Endodermal cell (in vitro differentiated cells): ENCODE measurements at places on chromosomes 1 and 21. TPM values are rescaled to one million over a fixed set of nuclear protein-coding genes. Genes with fewer than 3 reads are reported as not detected.
A peak's percentile ranks its signal among the peaks of the same experiment; 100 is the strongest.

DNA sequence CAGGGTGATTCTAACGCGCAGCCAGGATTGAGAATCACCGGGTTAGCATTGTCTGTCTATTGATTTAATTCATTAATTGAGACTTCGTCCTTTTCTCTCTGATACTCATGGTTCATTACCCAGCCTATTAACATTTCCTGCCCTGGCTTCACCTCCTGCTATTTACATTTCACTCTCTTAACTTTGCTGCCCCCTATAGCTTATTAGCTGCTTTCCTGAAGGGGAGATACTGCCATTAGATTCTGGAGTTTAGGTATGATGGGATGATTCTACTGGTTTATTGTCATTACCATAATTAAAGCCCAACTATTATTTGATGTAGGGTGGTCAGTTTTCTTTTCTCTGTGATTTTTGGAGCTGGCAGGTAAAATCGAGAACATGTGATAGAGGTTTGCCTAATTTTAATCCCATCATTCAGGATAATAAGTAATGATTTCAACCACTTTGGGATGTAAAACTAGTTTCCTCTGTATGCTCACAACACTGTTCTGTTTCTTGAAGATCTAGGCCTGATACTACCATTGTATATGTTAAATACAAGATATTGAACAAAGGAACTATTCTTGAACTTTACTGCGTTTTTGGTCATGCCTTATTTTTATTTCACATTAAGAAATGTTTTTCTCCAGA, 6.4 kb downstream of the PPP2R5A start:
- no peak for DNase-seq
- no peak overlapping the region for H3K27ac ChIP-seq
- H3K4me1 ChIP-seq, result peaks cover 4% of the 10 kb centered on the region

DNA sequence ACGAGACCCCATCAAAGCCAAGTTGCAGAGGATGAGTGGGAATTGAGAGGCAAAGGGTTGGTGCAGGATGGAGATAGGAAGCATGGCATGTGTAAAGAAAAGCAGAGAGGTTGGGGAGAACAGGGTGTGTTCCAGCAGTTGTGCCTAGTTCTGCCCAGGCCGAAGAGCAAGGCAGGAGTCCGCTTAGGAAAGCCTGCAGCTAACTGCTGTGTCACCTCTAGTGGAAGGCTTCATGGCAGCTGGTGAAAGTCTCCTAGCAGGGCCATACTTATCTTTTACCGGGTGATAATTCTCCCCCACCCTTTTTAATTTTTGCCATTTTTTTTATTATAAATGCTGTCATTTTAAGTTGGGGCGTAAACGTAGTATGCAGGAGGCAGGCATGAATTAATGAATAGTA, 93.6 kb downstream of the NFIA start:
- H3K36me3 ChIP-seq, result no peaks in the 10 kb centered on the region
- no peaks in the 10 kb centered on the region for H3K4me1 ChIP-seq
- no peak overlapping the region for H3K27ac ChIP-seq

The GJA4 gene
- total RNA-seq, result 8.9 to 36.6 TPM (median 9.0 TPM) in 3 replicates

DNA sequence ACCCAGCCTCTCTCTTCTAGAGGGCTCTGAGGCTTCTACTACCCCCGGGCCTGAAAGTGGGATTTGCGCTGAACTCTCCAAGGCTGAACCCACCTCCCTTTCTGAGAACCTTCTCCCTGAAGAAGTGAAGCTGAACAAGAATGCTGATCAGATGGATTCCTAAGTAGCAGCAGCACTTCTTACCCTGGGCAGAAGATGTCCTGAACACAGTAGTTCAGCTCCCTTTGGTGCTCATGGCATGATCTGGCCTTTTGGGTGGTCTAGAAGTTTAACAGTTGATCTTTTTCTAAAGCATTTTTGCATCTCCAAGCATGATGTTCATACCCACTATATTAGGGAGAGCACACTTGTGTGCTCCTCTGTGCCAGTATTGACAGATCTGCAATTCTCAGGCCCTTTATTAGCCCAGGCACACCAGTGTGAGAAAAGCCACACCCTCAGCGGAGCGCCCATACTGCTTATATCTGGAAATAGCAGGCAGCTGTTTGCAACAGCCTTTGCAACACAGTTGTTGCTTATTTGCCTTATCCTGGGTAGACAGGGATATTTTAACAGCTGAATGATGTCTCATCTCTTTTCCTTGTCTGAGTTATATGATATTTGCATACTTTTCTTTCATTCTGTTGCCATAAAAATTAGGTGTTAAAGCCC, 34.2 kb downstream of the CNN3 start:
- H3K4me3 ChIP-seq, result no peak overlapping the region
- H3K4me1 ChIP-seq, result no peaks in the 10 kb centered on the region
- peaks cover 50% of the 10 kb centered on the region for H3K36me3 ChIP-seq
- no peak for DNase-seq
- peak overlapping the region; percentile 38 for H3K27ac ChIP-seq

GRCh38 chr1:31036749-31037500, 28.6 kb downstream of the PUM1 start:
- H3K4me1 ChIP-seq, result no peaks in the 10 kb centered on the region
- H3K4me3 ChIP-seq, result no peak overlapping the region
- H3K36me3 ChIP-seq, result peaks cover 72% of the 10 kb centered on the region
- H3K27me3 ChIP-seq, result no peaks in the 10 kb centered on the region
- DNase-seq, result no peak

The CELF3 gene
- total RNA-seq, result 0.24 TPM in 1 of 3 replicates, not detected in the others

DNA sequence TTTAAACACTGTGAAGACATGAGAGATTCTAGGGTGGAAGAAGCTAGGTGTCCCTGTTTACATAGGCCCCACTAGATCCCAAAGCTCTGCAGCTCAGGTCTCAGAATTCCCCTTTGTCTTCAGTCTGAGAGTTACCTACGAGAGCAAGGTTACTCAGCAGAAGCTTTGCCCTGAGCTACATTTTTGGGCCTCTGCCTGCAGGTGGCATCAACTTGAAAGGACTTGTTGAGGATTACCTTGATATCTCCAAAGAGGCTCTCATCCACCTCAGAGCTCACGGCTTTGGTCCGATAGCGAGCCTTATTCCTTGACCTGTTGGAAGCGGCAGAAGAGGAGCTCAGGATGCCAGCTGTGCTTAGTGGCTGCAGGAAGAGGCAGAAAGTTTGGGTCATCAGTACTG, 7.0 kb downstream of the CFAP45 start:
- H3K4me1 ChIP-seq, result peaks cover 14% of the 10 kb centered on the region
- no peak overlapping the region for H3K4me3 ChIP-seq
- H3K36me3 ChIP-seq, result no peaks in the 10 kb centered on the region
- no peak overlapping the region for H3K27ac ChIP-seq

DNA sequence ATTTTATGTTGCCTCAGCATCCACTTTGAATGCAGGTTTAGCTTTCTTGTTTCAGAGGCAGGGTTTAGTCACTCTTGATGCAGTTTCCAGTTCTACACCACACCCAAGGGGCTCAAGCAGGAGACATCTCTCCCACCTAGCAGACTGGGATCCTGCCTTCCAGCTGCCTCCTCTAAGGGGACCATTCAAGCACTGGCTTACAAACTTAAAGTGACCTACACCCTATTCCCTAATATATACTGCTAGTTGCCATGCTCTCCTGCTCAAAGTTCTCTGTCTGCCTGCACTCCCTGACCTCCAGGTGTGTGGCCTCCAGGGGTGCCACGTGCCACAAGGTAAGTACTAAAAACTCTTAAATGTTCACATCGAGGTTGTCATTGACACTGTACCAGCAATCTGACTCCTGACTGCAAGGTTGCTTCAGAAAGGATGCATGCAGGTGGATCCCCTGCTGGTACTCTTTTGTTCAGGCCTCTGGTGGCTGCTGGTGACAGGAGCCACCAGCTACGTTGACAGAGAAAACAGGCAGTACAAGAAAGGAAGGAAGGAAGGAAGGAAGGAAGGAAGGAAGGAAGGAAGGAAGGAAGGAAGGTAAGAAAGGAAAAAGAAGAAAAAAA, 185.9 kb downstream of the COQ8A start:
- peak; percentile 69 for DNase-seq
- H3K27ac ChIP-seq, result no peak overlapping the region
- no peak overlapping the region for H3K4me3 ChIP-seq
- peaks cover 7% of the 10 kb centered on the region for H3K36me3 ChIP-seq

DNA sequence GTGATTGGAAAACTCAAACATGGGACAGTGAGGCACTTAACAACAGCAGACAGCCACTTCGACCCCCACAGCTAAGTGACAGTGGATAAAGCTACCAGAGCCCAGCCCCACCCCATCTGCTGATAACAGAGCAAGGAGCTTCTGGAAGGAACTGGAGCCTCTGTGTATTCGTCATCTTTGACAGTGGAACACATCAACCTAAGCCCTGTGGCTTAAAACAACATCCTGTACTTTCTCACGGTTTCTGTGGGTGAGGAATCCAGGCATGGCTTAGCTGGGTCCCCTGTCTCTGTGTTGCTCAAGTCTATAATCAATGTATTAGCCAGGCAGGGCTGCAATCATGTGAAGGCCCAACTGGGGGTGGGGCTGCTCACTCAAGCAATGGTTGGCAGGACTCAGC, 18.4 kb upstream of the SIPA1L2 start:
- no peak overlapping the region for H3K27ac ChIP-seq
- no peak for DNase-seq
- H3K4me1 ChIP-seq, result no peaks in the 10 kb centered on the region
- H3K27me3 ChIP-seq, result no peaks in the 10 kb centered on the region

DNA sequence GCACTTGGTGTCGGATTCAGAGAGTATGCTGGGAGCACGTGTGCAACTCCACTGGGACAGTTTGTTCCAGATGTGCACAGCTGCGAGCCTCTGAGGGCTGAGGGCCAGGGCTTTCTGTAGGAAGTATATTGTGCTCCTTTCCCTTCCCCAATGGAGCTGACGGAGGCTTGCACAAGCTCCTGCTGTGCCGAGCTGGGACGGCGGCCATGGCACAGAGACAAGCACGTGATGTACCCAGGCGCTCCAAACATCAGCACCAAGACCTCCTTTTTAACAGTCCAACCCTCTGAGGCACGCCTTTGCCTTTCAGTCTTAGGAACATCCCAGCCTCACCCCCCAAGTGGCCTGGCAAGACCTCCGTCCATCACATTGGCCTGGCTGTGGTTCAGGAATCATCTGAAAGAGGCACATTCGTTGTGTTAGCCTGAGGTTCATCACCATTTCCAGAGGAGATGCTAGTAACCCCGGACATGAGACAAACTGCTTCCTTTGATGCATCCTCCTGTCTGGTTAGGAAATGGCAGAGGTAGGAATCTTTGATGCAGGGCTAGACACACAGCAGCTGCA, 339.2 kb upstream of the KAZN start:
- H3K4me1 ChIP-seq, result no peaks in the 10 kb centered on the region
- H3K36me3 ChIP-seq, result no peaks in the 10 kb centered on the region
- DNase-seq, result no peak
- H3K27ac ChIP-seq, result no peak overlapping the region
- no peaks in the 10 kb centered on the region for H3K27me3 ChIP-seq
- H3K4me3 ChIP-seq, result no peak overlapping the region

GRCh38 chr1:199859491-199859933, 168.0 kb upstream of the NR5A2 start:
- DNase-seq, result no peak
- peaks cover 3% of the 10 kb centered on the region for H3K4me1 ChIP-seq
- H3K4me3 ChIP-seq, result no peak overlapping the region

GRCh38 chr1:81304187-81304586, 496.5 kb upstream of the ADGRL2 start:
- H3K4me1 ChIP-seq, result peaks cover 8% of the 10 kb centered on the region
- H3K27ac ChIP-seq, result no peak overlapping the region
- no peak for DNase-seq
- H3K27me3 ChIP-seq, result no peaks in the 10 kb centered on the region
- no peak overlapping the region for H3K4me3 ChIP-seq

DNA sequence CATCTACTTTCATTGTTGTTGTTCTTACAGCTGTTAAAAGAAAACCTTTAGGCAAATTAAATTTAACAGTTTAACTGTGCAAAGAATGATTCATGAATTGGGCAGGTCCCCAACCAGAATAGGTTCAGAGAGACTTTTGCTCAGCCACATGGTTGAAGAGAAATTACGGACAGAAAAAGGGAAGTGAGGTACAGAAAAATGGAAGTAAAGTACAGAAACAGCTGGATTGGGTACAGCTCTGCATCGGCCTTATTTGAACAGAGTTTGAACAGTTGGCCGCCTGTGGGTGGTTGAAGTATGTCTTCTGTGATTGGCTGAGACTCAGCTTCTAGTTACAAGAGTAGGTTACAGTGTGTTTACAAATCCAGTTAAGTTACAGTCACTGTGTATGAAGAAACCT, 210.1 kb downstream of the FGGY start:
- no peaks in the 10 kb centered on the region for H3K36me3 ChIP-seq
- no peaks in the 10 kb centered on the region for H3K27me3 ChIP-seq
- H3K4me3 ChIP-seq, result no peak overlapping the region
- DNase-seq, result no peak
- no peak overlapping the region for H3K27ac ChIP-seq

DNA sequence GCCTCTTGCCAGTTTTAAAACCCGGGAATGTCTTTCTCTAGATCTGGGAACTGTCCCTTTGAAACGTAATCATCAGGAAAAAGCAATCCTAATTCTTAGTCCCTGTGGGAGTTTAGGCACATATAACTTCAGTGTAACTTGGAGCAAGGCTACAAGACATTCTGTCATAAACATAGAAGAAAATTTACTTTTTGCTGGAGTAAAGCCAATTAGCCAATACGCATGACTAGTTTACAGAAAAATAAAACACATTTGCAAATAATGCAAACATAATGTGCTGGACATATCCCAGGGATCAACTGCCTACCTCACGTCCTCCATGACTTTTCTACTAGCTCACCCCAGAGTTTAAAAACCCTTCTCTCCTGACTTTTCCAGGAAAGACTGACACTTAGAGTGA, 970.6 kb downstream of the MRPL39 start:
- no peaks in the 10 kb centered on the region for H3K36me3 ChIP-seq
- H3K4me3 ChIP-seq, result no peak overlapping the region
- H3K27ac ChIP-seq, result peak overlapping the region; percentile 59
- no peaks in the 10 kb centered on the region for H3K27me3 ChIP-seq

DNA sequence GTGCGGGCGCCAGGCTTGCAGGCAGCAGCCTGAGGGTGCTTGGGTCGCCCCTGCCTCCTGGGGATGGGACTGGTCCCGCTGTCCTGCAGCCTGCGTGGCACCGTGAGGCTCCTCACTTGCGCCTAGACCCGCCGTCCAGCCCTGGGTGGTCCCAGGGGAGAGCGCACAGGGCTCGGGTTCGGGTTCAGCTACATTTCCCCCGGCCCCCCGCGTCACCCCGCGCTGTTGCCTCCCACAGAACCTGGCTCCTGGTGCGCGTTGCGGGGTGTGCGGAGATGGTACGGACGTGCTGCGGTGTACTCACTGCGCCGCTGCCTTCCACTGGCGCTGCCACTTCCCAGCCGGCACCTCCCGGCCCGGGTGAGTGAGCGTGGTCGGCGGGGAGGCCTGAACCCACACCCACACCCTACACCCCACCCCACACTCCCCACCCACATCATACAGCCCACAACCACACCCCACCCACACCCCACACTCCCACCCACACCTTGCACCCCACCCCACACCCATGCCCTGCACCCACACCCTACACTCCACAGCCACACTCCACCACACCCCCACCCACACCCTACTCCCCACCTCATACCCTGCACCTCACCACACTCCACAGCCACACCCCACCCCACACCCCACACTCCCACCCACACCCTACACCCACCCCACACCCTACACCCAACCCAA, 6.2 kb upstream of the PFKL start:
- DNase-seq, result no peak
- H3K4me1 ChIP-seq, result no peaks in the 10 kb centered on the region
- no peak overlapping the region for H3K27ac ChIP-seq
- no peak overlapping the region for H3K4me3 ChIP-seq
- H3K27me3 ChIP-seq, result no peaks in the 10 kb centered on the region
- no peaks in the 10 kb centered on the region for H3K36me3 ChIP-seq

- H3K36me3 ChIP-seq, result no peaks in the 10 kb centered on the region
- DNase-seq, result no peak
- H3K4me3 ChIP-seq, result no peak overlapping the region
- no peaks in the 10 kb centered on the region for H3K27me3 ChIP-seq
- no peak overlapping the region for H3K27ac ChIP-seq
- no peaks in the 10 kb centered on the region for H3K4me1 ChIP-seq
Observed at GRCh38 chr21:34276711-34277425, 86.9 kb upstream of the KCNE2 start.
